ENCODE measurements at places on chromosomes 3 and 15.

DNA sequence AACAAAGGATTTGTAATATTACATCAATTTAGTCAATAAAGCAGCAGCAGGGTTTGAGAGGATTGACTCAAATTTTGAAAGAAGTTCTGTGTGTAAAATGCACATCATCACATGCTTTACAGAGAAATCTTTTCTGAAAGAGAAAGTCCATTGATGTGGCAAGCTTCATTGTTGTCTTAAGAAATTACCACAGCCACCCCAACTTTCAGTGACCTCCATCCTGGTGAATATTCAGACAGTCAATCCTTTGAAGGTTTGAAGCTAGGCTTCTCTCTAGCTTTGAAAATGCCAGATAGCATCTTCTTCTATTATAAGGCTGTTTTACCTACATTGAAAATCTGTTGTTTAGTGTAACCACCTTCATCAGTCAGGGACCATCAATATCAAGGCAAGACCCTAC, 51.8 kb upstream of the SETMAR start:
- DNase-seq, result no peak

GRCh38 chr15:62989366-62990055, 53.0 kb upstream of the TPM1 start:
- DNase-seq, result no peak

DNA sequence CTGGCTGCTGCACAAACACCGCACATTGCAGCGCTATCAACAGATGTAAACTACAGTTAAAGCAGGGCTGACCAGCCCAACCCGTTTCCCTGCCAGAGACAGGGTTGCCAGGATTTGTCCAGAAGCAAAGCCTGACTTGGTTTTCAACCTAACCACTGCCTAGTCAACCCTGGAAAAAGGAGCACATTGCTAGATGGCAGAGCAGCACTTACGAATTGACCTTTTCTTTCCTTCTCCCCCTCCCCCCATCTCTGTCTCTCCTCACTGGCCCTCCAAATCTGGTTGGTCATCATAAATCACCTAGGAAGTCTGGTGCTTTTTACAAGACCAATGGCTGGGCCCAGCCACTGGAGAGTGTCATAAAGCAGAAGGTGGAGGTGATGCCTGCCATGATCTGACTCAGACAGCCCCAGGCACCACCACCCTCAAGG, 51.3 kb downstream of the ABCC5 start:
- DNase-seq, result no peak

DNA sequence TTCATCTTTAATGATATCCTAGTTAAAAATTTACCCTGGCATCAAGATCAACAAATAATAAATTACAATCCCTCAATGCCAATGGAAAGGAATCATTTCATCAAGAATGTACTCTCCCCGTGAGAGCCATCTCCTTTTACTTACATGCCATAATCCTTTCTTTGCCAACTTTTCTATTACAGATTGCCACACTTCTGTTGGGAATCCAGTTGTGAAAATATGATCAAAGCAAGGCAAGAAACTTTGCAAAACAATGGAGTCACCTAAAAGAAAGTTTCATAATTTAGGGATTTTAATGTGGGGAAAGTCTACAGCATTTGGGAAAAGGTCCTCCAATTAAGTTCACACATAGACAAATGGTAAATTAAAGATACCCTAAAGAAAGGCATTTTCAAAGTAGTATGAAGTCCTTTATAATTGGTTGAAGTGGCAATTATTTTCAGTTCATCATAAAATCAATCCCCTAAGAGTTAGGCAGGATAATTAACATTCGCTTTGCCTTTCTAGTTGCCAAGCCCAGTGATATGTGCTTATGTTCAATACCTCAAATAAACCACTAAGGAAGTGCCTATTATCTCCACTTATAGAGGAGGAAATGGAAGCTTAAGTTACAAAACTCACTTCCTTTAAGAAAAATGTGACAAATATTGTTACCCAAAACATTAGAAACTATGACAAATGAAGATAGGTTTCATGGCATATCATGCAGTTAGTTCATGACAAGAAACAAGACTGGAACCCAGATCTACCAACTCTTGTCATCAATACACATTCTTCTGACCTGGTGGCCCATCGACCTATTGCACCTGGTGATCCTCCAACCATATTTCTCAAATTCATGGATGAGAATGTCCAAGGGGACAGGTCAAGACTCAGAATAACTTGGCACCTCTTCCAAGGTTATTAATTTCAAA, 49.1 kb downstream of the TRANK1 start:
- no peak for DNase-seq

DNA sequence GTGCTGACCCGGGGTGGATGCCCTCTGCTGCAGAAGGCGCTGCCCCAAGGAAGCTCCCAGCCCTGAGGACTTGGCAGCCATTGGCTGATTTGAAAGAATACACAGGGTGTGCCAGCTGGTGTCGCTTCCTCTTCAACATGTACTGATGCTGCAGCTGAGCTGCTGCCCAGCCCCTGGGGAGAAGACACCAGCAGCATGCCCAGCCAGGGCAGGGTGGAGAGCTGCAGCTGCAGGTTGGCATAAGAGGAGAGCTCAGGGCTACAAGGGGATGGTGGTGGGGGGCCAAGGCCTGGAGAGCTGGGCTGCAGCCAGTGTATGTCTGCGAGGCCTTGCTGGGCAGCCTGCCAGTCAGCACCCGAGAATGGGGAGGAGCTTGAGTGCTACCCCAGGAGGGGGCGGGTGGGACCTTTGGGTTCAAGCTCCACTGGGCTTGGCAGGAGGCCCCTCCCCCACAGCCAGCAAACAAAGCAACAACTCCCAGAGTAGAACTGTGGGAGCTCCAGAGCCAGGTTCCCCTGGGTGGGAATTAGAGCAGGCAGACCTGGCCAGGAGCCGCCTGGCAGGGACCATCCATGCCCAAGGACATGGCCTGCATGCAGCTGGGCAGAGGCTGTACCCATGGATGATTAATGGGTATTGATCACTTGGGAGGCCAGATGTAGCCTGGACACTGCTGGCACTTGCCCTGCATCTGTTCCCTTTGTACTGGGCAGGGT, 9.2 kb upstream of the SEMA4B start:
- DNase-seq, result no peak

GRCh38 chr3:189513281-189514117, 117.7 kb upstream of the TP63 start:
- DNase-seq, result no peak

GRCh38 chr15:81633889-81634288, 259.9 kb upstream of the TMC3 start:
- DNase-seq, result no peak

GRCh38 chr15:79919749-79920511, 23.1 kb upstream of the MTHFS start:
- DNase-seq, result no peak

DNA sequence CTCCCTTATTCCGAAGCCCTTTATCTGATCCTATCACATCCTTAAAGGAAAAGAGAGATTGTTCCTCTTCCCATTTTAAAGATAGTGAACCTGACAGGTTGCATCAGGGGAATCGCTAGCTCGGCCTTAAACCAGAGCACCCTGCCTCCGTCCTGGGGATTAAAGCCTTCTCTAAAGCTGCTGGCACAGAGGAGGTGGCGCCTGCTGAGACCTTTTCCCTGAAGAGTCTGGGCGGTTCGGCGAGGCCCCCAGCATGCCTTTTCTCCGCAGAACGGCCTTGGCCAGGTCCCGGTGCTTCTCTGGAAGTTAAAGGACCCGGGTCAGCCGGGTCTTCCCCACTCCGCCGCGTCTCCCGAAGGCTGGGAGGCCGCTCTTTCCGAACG, 593 bp downstream of the FAM219B start:
- DNase-seq, result peak; percentile 33

GRCh38 chr3:39178553-39178952, 13.8 kb downstream of the XIRP1 start:
- no peak for DNase-seq

- DNase-seq, result no peak
Observed at GRCh38 chr3:46566040-46566641, at the start of gene LRRC2. Gene LRRC2, minus strand, starts transcription at chr3:46566302. Its CDS starts 14,711 bp downstream, at chr3:46551591.

GRCh38 chr15:74173380-74174218, at the start of gene ISLR:
Gene ISLR, plus strand, starts transcription at chr15:74173710. Its CDS starts 1,149 bp downstream, at chr15:74174859.
- no peak for DNase-seq

- no peak for DNase-seq
Observed at GRCh38 chr3:150786791-150787190, 23.8 kb upstream of the SIAH2 start.

DNA sequence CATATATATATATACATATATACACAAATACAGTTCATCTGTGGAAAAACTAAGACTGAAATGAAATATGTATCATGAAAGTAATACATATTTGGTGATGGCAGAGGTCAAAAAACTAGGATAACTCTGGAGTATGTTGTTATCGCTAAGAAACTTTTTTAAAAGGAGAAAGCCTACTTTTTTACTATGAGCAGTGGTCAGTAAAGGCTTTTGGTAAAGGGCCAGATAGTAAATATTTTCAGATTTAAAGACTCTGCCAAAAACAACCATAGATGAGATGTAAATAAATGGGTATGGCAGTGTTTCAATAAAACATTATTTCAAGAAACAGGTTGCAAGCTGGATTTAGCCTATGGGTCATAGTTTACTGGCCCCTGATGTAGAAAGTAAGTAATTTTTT, 93.8 kb upstream of the TGFBR2 start:
- DNase-seq, result no peak

DNA sequence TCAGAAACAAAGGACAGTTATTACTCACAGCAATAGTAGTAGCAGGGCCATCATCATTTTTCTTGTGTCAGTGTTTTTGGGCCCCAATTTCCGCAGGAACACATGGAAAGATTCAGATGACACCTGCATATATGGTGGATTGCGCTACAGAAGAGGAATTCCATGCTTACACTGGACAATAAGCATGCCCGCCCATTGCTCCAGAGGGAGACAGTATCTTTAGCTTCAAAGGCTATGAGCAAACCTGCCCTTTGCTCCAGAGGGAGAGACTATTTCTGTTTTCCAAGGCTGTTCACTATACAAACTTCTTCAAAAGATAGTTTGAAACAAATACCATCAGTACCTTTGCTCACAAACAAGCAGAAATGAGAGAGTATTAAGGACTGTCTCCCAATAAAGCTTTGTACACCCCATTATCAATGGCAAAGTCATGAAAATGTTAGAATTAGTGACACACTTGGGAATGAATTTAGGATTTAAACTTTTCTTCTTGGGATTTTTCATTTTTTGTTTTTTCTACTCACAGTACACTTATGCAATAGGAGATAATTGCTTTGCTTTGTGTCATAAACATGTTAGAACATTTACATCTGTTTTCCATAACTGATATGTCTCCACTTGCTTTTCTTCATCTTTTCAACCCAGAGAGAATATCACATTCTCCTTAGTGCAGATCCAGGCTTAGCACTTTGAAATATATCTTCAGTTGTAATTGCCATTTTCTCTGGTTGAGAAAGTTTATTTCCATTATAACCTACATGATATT, 564.5 kb upstream of the ZNF717 start:
- no peak for DNase-seq

- no peak for DNase-seq
Observed at GRCh38 chr15:54990793-54991192, 205.9 kb downstream of the RSL24D1 start.

GRCh38 chr15:100731267-100732152, 129.1 kb downstream of the ASB7 start:
- no peak for DNase-seq

- no peak for DNase-seq
Observed at GRCh38 chr3:40875581-40875980, 323.7 kb upstream of the CTNNB1 start.

DNA sequence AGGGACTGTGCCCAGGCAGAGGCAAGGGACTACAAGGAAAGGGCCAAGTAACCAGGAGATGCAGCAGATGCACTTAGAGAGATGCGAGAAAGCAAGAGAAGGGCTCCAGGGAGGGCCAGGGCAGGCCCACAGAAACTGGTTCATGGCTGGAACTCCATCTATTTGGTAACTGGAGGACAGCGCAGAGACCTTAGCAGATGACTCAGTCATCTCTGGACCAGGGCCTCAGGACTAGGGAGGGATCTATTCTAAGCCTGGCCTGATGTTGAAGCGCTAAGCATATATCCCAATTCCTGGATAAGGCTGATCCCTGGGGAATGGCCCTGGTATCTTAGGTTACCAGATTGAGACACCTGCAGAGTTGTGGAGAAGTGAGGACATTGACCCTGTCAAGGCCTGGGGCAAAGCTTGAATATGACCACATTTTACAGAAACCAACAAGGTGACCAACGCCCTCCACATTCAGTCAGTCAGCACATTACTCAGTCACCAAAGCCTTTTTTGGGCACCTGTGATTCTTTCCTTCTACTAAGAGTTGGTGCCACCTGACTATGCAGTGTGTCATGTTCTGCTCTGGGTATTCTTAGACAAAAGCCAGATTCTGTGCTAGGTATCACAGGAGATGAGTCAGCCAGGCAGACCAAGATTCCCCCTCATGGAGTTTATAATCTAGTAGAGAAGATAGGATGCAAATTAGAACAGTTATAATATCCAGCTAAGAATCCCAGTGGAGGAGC, 68.4 kb upstream of the SLCO3A1 start:
- no peak for DNase-seq

DNA sequence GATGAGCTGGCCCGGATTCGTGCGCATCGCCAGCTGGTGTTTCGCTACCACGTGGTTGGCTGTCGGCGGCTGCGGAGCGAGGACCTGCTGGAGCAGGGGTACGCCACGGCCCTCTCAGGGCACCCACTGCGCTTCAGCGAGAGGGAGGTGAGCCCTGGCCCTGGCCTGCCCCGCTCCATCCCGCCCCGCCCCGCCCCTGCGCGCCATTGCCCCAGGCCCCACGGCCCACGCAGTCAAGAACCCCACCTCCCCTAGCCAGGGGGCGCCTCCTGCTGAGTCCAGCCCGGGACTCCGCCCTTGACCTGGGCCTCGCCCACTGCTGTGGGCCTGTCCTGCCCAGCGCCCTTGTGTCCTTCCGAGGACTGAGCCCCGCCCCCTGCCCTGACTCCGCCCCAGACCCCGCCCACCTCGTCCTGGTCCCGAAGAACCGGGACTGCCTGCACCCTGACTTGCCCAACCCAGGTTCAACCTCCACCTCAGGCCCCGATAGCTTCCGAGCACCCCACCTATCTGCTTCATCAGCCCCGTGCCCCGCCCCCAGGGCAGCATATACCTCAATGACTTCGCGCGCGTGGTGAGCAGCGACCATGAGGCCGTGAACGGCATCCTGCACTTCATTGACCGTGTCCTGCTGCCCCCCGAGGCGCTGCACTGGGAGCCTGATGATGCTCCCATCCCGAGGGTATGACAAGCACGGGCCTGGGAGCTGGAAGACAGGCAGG, 14.8 kb downstream of the NT5DC2 start:
- DNase-seq, result no peak

- no peak for DNase-seq
Observed at GRCh38 chr15:70936326-70936725, 43.7 kb downstream of the LRRC49 start.

- DNase-seq, result no peak
Observed at GRCh38 chr3:198061119-198062067, 101.4 kb downstream of the LMLN start.

GRCh38 chr3:133944641-133945380, 49.1 kb upstream of the RAB6B start:
- DNase-seq, result no peak

All from activated CD8-positive, alpha-beta memory T cell treated with anti-CD3 and anti-CD28 coated beads, Interleukin-2, amount 50 U/mL, for 4 hours (primary cell).